NCI-H1436 (cell line): ENCODE measurements at places on chromosomes 16 and 17.

- no peak for DNase-seq
Observed at GRCh38 chr17:81246679-81247338, 7.7 kb downstream of the NDUFAF8 start.

DNA sequence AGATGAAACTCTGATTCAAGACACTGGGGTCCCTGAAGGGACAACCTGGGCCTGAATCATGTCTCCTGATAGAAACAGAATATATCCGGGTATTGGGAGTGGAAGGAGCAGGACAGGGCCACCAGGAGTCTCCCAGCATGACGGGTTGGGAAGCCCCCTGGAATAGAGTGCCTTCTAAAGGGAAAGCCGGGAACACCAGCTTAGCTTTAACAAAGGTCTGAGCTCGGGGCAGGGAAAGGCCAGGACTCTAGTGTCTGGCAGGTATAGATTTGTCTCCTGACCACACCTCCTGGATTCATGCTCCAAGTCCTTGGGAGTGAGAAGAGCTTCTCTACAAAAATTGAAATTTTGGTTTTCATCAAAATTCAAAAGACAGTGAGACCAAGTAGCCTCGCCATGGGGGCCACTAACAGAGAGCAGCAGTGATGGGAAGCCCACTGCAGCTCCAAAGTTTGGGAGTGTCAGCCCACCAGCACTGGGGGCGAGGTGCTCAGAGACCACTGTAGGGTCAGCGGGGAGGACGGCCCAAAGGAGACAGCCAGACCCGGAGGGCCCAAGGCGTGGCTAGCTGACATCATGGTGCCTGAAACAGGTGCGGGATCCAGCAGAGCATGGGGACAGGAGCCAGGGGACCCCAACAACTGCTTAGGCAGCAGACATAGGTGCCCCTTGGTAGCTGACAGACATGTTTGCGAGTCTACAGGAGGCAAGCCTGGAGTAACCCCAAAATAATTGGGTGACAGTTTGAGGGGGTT lies 81.0 kb downstream of the C16orf78 start:
- no peak for DNase-seq

DNA sequence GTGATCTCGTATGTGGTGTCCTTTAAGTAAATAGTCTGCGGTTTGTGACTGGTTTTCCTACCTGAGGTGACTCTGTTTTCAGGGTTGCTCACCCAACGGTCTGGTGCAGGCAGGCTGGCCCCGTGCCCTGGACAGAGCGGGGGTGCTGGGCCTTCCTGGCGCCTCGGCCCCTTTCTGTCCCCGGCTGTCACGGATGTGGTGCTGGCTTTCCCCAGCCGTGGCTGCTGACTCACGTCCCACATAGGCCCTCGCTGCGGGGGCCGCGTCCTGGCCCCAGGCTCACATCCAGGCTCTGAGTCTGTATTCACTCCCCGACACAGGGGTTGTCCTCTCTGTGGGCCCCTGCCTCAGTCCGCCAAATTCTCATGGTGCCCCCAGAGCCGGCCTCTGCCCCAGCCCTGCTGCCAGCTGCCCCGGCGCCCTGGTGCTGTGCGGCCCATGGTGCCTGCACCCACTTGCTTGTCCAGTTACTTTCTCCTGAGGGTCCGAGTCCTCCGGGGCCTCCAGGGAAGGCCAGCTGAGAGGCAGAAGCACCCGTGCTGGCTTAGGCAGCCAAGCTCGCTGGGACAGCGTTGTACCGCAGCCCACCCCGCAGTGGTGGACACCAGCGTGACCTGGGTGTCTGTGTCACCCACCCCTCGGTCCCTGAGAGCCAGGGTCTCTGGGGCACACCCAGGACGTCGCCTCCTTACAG lies 5.9 kb downstream of the CHMP6 start:
- no peak for DNase-seq

GRCh38 chr16:4415538-4416199 lies 727 bp downstream of the CORO7 start:
- peak; percentile 4 for DNase-seq

- DNase-seq, result no peak
Observed at GRCh38 chr16:74472010-74472409, 50.7 kb upstream of the CLEC18B start.

DNA sequence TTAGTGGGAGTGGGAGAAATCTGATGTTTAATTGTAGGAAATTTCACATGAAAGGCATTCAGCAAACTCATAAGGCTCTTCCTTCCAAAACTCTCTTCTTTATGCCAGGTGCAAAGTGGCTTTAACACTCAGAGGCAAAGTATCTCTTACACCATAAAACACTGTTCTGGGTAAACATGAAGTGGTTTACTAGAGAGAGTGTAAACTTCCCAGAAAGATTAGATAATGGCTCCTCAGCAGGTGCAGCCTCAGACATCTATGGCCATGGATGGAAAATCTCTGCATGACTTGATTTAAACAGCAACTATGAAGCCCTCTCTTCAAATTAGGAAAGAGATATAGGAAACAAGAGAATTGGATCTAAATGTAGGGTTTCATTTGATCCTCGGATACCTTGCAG lies 583.1 kb upstream of the SALL1 start:
- peak; percentile 29 for DNase-seq

DNA sequence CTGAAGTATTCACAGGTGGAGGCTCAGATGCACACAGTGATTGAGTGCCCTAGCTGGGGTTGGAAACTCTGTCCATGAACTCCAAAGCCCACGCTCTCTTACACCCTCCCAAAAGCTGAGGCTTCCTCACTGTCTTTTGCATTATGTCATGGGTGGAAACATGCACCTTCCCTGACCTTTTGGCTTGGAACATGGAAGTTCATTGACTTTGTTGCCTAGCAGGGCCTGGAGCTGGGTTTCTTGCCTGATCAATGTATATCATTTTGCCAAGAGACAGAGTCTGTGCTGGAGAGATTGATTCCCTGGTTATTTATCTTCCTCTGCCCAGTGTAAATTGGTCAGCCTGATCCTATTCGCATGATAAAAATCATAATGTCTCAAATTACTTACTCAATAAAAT lies 558.4 kb downstream of the MAF start:
- no peak for DNase-seq

- DNase-seq, result no peak
Observed at GRCh38 chr17:64146418-64147109, 16.6 kb upstream of the ERN1 start.

- no peak for DNase-seq
Observed at GRCh38 chr16:88800277-88800592, 3.4 kb upstream of the CDT1 start.

GRCh38 chr16:19907161-19907992 lies 22.7 kb upstream of the GPRC5B start:
- peak; percentile 68 for DNase-seq

DNA sequence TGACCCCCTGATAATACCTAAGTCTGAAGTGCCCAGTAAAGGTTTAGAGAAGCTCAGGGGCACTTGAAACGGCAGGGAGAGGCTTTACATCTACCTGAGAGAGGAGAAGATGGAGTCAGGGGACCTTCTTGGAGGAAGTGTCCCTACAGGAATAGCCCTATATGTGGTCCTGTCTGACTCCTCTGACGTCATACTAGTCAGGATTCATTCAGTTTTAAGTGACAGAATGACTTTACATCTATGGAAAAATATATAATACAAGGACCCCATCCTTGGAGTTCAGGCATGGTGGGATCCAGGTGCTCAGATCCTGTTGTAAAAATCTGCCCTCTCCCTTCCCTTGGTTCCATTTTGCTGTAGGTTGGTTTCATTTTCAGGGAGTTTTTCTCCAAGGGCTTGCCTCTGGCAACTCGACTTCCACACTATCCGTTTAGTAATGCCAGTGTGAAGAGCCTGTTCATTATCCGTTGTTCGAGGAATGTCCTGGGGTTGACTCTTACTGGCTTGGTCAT lies 205.6 kb downstream of the IRF8 start:
- DNase-seq, result no peak

GRCh38 chr16:64738321-64738960 lies 383.4 kb downstream of the CDH11 start:
- no peak for DNase-seq

DNA sequence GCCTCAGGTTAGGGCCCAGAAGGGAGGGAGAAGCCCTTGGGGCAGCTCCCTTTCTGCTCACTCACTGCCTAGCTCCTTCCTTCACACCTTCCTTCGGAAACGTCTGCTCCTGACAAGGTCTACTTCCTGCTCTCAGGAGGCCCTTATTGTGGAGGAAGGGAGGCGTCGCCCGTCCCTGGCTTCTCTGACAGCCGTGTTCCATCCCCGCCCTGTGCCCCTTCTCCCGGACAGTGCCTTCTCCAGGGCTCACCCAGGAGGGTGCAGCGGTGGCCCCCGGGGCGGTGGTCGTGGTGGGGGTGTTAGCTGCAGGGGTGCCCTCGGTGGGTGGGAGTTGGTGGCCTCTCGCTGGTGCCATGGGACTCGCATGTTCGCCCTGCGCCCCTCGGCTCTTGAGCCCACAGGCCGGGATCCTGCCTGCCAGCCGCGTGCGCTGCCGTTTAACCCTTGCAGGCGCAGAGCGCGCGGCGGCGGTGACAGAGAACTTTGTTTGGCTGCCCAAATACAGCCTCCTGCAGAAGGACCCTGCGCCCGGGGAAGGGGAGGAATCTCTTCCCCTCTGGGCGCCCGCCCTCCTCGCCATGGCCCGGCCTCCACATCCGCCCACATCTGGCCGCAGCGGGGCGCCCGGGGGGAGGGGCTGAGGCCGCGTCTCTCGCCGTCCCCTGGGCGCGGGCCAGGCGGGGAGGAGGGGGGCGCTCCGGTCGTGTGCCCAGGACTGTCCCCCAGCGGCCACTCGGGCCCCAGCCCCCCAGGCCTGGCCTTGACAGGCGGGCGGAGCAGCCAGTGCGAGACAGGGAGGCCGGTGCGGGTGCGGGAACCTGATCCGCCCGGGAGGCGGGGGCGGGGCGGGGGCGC lies 231.9 kb downstream of the SEC14L1 start:
- no peak for DNase-seq

DNA sequence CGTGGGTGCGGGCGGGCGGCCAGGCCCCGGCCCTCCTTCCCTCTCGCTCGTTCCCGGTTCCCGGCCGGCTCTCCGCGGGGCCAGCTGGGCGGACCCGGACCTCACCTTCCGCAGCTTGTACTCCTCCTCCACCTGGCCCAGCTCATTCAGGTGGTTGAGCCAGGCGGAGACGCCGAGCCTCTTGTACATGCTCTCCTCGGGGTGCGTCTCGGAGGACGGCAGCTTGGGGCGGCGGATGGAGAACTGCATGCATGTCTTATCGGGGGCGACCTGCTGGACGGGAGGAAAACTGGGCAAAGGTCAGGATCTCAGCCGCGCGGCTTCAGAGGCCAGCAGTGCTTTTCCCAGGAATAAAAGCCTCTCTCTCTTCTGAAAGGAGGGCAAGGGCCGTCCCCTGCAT lies 85.4 kb downstream of the TBC1D16 start:
- no peak for DNase-seq

DNA sequence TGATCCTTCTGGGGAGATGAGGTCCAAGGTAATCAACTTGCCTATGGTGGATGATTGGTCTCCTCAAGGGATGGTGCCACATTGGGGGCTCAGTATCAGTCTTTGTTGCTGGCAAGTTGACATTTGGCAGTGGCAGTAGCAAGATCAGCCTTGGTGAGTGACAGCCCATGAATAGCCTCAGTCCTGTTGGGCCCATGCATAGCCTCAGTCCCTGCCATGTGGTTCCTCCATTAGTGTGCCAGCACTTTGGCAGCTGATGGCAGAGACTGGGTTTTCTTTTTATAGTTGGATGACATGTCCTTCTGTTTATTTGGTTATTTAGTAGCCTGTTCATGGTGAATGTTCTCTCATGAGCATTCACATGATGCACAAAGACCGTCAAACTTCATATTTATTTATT lies 179.6 kb downstream of the CBLN1 start:
- DNase-seq, result no peak

DNA sequence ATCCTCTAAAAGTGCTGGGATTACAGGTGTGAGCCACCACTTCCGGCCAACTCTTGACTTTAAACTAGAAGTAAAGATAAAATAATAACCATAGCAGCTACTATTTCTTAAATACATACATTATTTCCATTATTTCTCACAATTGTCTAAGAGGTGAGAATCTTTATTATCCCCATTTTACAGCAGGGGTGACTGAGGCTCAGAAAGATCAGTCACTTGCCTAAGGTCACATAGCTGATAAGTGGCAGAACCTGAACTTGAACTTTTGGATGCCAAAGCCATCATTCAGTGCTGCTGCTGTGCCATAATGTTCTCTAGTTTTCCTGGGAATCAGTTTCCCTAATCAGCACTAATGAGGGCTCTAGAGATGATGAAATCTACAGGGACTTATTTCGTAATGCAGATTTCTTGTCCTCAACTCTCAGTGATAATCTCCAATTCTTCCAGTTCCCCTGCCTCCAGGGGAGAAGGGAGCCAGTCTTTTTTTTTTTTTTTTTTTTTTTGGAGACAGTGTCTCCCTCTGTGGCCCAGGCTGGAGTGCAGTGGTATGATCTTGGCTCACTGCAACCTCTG lies 25.2 kb upstream of the GPRC5B start:
- DNase-seq, result no peak

DNA sequence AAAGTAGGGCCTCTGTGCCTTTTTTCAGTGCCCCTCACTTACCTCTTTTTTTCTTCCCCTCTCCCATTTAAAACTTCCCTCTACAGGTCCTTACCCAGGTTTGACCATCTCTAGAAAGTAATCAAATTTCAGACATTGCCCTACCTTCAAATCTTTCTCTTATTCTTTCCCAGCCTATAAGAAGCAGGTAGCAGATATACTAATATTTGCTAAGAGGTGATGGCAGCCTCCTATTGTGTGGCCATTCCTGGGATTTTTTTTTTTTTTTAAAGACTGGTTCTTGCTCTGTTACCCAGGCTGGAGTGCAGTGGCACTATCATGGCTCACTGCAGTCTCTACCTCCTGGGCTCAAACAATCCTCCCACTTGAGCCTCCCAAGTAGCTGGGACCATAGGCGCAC lies 111.1 kb upstream of the HAS3 start:
- DNase-seq, result no peak

- no peak for DNase-seq
Observed at GRCh38 chr17:63033142-63033541, 67.1 kb downstream of the TANC2 start.

DNA sequence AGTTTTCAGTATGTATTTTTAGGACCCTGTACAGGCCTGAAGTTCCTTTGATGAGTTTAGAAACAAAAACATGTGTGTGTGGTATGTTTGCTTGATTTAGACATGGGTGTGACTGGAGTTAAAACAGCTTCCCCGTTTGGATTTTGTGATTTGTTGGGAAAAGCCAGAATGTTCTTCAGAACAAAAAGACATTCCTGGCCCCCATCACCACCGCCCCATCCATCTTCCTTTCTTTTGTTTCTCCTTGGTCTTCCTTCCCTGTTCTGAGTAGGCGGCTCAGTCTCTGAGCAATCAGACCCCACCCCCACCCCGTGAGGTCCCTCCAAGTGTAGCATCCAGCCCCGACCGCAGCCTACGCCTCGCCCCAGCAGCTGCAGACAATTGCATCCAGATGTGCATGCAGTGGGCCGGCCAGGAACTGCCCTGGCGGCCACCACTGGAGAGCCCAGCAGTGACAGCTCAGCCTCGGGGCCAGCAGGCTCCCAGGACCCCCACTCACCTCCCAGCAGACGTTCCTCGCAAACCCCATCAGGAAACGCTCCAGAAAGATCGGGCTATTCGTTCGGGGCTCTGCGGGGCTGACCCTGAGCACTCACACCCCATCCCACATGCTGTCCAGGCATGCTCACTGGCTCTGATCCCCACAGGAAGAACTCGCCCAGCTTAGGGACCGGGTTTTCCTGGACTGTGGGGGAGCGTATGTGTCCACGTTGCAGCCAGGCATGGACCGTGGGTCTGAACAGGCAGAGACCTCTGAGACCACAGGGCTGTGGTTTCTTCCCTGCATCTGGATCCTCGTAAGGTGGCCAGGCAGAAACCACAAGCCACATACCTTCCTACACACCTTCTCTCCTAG lies 99.8 kb upstream of the CDH5 start:
- no peak for DNase-seq
